GM19239 (cell line): ENCODE measurements at places on chromosomes 11 and 22.
A peak's percentile ranks its signal among the peaks of the same experiment; 100 is the strongest.

- no peak for DNase-seq
These were observed 27.2 kb upstream of the MYO18B start for GRCh38 chr22:25714739-25715138.

- DNase-seq, result no peak
These were observed 9.1 kb downstream of the P2RY6 start for GRCh38 chr11:73281201-73281741.

- no peak for DNase-seq
These were observed 2.8 kb downstream of the MYOD1 start for GRCh38 chr11:17722000-17722643.

- no peak for DNase-seq
These were observed 75.6 kb upstream of the GRAMD1B start for GRCh38 chr11:123354371-123354975.

GRCh38 chr11:36566407-36567053, 1.3 kb upstream of the RAG1 start:
- DNase-seq, result no peak

- DNase-seq, result no peak
These were observed 301.1 kb downstream of the BLID start for GRCh38 chr11:121814962-121815361.

DNA sequence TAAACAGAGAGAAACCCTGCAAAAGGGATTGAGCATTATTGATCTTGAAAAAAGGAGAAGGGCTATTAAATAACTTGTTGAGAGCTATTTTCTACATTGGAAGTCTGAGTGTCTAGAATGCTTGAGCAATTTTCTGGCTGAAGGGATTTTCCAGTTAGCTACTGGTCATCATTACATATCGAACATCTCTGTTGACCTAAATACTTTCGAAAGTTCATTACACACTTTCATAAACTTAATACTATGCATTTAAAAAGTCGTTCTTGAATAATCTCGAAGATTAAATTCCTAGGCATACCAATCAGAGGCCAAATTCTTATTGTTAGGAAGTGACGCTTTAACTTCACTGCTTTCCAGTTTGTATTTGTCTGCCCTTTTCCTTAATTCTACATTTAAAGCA, 13.7 kb downstream of the ETS1 start:
- DNase-seq, result no peak

DNA sequence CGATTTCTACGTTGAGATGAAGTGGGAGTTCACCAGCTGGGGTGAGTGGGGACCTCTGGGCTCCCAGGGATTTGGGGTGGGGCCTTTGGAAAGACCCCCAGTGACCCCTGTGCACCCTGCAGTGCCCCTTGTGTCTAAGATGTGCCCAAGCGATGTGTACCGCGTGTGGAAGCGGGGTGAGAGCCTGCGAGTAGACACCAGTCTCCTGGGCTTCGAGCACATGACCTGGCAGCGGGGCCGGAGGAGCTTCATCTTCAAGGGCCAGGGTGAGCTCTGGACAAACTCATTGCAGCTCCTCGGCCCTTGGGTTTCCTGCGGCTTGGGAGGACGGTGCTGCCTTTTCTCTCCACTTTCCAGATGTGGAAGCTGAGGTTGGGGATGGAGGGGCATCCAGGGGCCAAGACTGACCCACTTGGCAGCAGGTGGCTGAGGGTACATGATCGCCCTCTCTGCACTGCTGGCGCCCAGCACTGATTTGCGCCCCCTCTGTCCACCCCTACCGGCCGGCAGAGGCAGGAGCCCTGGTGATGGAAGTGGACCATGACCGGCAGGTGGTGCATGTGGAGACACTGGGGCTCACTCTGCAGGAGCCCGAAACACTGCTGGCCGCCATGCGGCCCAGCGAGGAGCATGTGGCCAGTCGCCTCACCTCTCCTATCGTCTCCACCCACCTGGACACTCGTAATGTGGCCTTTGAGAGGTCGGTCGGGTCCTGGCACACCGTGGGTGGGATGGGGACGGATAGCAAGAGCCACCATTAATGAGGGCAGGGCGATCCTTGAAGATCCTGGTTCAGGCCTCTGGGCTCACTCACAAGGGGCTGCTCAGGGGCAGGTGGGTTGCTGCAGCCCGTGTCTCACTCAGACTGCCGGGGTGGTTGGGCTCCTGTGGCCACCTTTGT, 2.6 kb downstream of the ANKRD13D start:
- no peak for DNase-seq

- no peak for DNase-seq
These were observed 799.3 kb downstream of the TBC1D22A start for GRCh38 chr22:47561766-47562165.

DNA sequence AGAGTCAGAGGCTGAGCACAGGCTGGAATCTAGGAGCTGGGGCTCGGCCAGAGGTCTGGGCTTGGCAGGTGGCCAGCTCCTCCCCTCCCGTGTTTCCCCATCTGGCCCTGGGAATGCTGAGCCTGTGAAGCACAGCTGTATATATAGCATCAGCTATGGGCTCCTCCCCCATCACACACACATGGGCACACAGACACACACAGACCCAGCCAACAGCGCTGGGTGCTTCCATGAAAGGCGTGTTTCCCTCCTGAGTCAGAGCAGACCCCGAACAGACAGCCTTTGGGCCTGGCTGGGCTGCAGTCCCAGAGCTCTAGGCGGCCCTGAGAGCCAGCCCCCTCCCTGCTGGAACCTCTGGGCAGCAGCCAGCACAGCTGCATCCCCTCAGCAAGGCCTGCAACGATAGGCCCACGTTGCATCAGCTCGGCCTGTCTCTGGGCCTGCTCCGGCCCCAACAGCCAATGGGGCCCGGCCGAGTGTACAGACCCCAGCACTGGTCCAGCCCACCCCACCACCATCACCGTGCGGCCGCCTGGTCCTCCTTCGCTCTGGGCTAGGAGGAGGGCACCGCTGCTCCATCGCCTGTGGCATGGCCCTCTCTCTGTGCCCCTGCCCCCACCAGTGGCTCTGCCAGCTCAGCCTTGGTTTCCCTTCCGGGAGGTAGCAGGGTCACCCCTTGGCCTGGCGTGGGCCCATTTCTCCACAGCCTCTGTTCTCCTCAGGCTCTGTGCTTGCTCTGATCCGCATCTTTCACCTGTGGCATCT, 7.6 kb upstream of the SERPINH1 start:
- DNase-seq, result no peak

DNA sequence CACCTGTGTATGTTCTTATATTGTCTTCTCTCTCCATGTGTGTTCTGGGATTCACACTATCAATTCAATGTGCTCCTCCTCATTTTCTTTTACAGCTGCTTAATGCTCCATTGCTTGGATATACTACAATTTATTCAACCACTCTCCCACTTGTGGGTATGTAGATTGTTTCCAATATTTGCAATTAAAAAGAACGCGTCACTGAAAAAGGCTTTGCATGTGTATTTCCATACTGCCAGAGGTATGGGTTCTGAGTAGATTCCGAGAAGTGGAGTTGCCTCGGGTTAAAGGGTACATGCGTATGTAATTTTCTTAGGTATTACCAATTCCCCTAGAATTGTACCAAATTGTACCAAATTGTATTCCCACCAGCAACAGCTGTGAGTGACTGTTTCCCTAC, 7.0 kb upstream of the CAPN5 start:
- no peak for DNase-seq

DNA sequence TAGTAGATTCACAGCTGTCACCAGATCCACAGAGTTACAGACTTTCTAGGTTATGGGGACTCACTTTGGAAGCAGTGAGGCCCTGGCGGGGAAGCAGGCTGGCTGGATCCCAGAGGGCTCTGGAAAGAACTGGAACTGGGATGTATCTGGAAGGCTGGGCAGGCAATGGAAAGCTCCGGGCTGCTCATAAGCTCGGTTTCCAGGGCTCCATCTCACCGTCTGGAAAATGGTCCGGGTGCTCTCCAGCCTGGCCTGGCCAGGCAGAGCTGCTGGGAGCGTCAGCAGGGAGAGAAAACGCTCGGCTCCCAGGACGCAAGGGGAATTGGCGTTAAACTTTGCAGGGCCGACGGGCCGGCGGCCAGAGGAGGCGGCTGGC, 335 bp upstream of the SEZ6L start:
- no peak for DNase-seq

GRCh38 chr11:76419896-76420295, 24.9 kb upstream of the EMSY start:
- DNase-seq, result peak; percentile 15

DNA sequence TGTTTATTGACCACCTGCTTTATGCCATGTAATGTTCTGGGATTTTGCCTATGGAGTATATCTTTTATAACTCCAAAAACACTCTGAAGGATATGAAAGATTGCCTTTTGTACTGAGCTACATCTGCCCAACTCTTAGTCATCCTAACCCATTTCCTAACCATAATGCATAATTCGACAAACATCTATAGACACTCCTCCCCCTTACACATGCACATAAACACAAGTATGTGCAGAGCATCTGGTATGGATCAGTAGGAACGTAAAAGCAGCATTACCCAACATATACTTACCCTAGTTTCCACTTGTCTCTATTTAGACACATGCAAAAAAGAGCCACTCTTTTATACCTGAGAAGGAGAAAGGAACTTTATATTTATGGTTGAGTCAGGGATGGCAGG, 272.8 kb downstream of the FAM76B start:
- no peak for DNase-seq

DNA sequence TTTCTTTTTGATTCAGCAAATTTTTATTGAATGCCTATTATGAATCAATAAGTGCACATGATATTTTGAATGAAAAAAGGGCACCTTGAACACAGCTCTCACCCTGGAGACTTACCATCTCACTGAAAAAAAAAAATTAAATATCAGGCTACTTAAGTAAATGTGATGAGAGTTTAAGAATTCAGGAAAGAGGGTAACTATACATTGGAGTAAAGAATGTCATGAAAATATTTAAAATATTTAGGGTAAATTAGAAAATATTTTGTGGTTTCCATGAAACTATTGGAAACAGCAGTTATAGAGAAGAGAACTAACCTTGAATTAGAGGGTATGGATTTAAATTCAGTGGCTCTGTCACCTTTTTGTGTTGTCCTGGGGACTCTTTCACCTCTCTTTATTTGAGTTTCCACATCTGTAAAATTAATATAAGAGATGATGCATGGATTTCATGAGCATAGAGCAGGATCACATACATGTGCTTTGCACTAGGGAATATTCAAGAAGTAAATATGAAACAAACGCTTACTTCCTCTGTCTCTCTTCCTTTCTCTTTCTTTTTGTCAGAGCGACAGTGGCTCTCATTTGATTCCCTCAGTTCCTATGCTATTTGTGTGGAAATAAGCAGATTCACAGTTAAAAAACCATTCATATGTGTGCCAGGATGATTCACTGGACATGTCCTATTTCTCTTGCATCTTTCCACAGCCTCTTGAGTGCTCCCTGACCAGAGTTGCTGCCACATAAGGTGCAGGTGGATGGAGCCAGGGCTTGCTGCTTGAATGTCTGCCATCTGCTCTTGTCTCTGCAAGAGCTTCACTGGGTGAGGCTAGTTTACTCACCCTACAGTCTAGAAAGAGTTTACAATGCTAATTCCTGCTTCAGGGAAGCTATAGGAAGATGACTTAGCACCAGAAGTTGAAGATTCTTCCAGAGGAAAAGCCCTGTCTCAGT, 533.1 kb downstream of the ETS1 start:
- no peak for DNase-seq

GRCh38 chr11:6473451-6474412, at the start of gene TRIM3:
Gene TRIM3 (minus strand): TSS chr11:6473941. CDS start chr11:6465695, 8,246 bp downstream.
- peak; percentile 79 for DNase-seq

GRCh38 chr11:75475767-75476650, 43.0 kb upstream of the KLHL35 start:
- no peak for DNase-seq

DNA sequence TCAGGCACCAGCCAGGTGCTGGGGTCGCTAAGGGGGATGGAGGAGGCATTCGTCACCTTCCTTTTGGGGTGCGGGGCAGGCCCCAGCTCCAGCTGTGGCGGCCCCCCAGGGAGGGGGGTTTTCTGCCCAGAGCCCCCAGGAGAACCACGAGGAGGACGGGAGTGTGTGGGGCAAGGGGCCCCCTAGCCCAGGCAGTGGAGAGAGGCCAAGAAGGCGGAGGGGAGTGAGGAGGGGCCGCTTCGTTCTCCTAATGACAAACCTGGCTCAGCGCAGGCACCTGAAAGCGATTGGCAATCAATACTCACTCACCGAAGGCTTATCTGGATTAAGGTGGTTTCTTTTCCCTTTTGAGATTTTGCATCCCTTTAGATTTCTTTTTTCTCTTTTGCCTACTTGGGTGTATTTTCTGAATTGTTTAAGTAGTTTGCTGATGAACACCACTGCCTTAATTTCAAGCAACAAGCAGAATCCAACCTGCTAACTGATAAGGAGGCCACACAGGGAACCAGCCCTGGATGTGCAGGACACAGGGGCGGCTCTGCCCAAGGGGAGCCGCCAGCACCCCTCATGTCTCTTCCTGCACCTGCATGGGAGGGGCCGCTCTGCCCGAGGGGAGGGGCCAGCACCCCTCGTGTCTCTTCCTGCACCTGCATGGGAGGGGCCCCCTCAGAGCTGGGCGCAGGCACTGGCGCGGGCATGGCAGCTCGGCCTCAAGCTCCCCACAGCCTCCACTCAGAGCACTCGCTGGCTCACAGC, 122.3 kb downstream of the BRD1 start:
- DNase-seq, result no peak

- no peak for DNase-seq
These were observed 9.2 kb upstream of the GDPD4 start for GRCh38 chr11:77310721-77311120.

DNA sequence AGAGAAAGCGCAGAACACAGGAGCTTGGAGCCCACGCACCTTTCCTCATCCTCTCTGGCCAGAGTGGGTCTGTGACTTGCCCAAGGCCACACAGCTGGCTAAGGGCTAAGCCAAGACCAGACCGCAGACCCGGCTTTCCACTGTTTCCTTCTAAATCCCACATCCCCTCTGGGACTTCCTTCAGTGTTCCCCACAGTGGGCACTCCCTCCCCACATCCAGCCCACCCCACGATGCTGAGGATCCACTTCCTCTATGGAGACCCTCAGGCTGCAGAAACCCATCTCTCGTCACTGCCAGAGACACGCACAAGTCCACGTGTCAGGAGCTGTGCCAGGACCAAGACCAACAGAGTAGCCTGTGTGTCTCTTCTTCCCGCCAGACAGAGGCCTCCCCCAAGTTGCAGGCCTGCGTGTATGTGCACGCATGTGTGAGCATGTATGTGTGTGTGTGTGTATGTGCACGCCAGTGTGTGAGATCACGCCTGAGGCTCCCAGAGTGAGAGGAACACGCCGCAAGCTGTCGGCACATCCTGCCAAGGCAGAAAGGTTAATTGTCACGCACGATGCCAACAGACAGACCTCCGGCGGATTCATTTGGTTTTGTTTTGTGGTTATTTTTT, 21.6 kb downstream of the PDGFB start:
- no peak for DNase-seq

DNA sequence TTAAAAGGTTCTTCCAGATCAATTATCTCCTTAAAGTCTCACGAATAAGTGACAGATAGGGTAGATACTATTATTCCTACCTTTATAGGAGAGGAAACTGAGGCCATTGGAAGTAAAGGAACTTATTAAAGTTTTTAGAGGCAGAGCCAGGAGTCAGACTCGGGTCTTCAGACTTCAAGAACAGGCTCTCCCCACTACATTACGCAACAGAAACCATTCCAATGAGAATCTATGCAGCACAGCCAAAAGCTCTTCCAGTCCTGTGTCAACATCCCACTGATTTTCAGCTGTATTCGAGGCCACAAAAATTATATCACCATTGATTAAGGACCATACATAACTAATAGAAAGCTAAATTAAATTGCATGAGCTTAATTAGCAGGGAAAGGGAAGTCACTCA, 77.4 kb downstream of the RELT start:
- DNase-seq, result no peak
